ENCODE measurements at places on chromosomes 1 and 21. TPM values are rescaled to one million over a fixed set of nuclear protein-coding genes. Genes with fewer than 3 reads are reported as not detected.

AK5 gene
- polyA plus RNA-seq: 6.3 TPM

CNR2 gene
- polyA plus RNA-seq: 7.4 TPM

GJA9 gene
- not detected for polyA plus RNA-seq

PGBD5 gene
- not detected for polyA plus RNA-seq

PTGER3 gene
- not detected for polyA plus RNA-seq

DNA sequence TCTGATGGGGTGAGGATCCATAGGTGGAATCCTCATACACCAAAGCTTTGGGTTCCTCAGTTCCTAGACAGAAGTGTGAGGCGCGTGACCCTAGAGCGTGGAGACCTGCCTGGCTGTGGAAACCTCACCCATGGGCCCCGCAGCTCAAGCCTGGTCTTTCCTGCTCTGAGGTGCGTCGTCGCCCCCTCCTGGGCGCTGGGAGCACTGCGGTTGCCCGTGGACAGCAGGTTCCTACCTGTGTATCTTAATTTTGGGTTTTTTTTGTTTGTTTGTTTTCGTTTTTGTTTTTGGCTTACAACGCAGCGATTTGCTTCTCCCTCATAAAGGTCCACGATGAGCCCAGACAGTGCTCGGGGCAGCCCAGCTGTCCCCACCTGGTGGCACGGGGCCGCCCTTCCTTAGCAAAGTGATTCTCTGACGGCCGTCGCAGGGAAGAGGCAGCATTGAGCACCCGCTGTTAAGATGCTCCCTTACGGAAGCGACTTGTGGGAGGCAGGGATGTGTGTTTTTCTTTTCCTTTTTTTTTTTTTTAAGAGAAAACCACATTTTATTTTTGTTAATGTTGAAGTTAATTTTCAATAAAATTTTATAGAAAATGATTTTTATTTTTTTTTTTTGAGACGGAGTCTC is 36.5 kb upstream of the TRAPPC10 start:
- DNase-seq: peak; percentile 71
- no peaks in the 10 kb centered on the region for H3K36me3 ChIP-seq
- no peak overlapping the region for H3K4me3 ChIP-seq
- peaks cover 16% of the 10 kb centered on the region for H3K4me1 ChIP-seq

DNA sequence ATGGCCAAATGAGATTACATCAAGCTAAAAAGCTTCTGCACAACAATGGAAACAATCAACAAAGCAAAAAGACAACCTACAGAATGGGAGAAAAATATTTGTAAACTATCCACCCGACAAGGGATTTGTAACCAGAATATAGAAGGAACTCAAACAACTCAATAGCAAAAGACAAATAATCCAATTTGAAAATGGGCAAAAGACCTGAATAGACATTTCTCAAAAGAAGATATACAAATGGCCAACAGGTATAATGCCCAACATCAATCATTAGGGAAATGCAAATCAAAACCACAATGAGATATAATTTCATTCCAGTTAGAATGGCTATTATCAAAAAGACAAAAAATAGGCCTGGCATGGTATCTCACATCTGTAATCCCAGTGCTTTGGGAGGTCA is 140.0 kb downstream of the GLUL start:
- H3K4me3 ChIP-seq: no peak overlapping the region
- H3K27me3 ChIP-seq: peaks cover 9% of the 10 kb centered on the region
- DNase-seq: no peak
- no peaks in the 10 kb centered on the region for H3K4me1 ChIP-seq
- H3K27ac ChIP-seq: no peak overlapping the region

DNA sequence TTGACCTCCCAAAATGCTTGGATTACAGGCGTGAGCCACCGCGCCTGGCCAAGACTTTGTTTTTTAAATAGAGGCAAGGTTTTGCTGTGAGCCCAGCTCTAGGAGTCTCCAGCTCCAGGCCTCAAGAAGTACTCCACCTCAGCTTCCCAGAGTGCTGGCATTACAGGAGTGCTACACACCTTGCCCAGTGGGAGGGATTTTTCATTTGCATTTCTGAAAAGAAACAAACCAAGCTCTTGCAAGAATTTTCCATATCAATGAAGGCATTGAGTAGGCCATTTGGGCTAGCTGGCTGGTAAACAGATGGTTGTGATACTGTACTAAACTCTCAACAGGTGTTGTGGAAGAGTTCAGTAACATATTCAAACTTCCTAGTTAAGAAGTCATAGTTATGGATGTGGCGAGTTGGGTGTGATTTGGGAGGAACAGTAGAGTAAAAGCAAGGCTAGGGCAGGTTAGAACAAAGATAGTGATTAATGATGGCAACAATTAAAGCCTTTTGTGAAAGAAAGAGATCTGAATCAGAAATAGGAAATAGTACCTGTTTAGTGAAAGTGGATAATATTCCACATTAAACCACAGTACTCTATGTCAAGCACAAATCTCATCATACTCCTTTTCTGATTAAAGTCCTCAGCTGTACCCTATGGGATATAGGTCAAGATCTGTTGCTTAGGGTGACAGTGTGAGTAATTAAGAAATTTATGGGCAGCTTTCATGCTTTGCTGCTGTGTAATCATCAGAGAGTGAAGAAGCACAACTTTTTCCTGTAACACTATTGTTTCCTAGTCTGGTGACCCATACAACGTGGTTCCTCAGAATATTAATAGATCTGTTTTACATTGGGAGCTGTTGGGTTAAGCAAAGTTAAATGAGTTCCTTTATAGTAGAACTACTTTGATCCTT is 10.7 kb downstream of the AKIRIN1 start:
- no peaks in the 10 kb centered on the region for H3K27me3 ChIP-seq
- no peak for DNase-seq
- no peak overlapping the region for H3K4me3 ChIP-seq
- H3K27ac ChIP-seq: no peak overlapping the region
- peaks cover 24% of the 10 kb centered on the region for H3K4me1 ChIP-seq

- H3K4me3 ChIP-seq: no peak overlapping the region
- no peaks in the 10 kb centered on the region for H3K4me1 ChIP-seq
- peaks cover 2% of the 10 kb centered on the region for H3K27me3 ChIP-seq
- H3K27ac ChIP-seq: no peak overlapping the region
- H3K36me3 ChIP-seq: no peaks in the 10 kb centered on the region
These were observed 20.1 kb downstream of the FAAP20 start for GRCh38 chr1:2174348-2175054.

- H3K27ac ChIP-seq: no peak overlapping the region
- H3K36me3 ChIP-seq: peaks cover 32% of the 10 kb centered on the region
- H3K27me3 ChIP-seq: no peaks in the 10 kb centered on the region
- no peak for DNase-seq
- no peaks in the 10 kb centered on the region for H3K4me1 ChIP-seq
- H3K4me3 ChIP-seq: no peak overlapping the region
These were observed 225.2 kb downstream of the RPS6KC1 start for GRCh38 chr1:213276236-213276635.

DNA sequence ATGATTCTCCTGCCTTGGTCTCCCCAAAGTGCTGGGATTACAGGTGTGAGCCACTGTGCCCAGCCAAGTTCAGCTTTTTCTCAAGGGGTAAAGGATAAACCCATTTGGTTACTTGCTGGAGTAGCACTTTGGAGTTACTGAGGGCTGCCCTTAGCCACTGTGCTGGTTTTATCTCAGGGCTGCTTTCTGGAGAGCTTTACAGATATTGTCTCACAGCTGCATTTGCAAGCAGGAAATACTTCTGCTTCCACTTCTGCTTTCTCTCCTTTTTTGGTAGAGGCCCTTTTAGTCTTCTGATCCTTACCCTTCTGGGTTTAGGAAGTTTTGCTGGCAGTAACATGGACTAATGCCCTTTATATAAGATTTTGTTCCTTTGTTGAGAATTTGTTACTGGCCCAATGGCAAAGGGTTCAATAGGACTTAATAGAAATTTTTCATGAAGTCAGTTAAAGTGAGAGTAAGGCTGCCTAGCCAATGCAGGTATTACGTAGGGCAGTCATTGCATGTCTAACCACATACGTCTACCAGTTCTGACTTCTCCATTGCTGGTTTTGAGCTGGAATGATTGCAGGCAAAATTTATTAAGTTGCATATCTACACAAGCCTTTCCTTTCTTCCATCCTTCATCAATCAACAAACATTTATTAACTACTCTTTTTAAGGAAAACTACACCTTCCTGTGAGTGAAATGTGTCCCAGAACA is 24.4 kb downstream of the CAP1 start:
- H3K36me3 ChIP-seq: peaks cover 71% of the 10 kb centered on the region
- H3K4me3 ChIP-seq: no peak overlapping the region
- no peaks in the 10 kb centered on the region for H3K27me3 ChIP-seq
- peak overlapping the region; percentile 92 for H3K27ac ChIP-seq
- H3K4me1 ChIP-seq: peaks cover 60% of the 10 kb centered on the region

DNA sequence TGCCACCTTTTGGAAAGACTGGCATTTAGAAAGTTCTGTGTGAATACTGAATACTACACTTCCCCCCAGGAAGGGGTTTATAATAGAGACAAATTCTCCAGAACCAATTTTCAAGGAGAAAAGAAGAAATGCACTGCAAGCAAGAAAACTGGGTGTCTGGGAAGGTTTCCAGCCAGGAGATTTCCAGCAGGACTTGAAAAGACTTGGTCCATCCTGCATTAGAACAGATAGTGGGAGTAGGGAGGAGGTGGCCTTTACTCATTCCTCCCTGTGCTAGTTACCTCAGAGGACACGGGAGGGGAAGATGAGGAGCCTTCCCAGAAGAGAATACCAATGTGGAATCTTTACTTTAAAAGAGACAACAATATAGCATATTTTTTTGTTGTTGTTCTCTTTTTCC is 52.4 kb downstream of the FAM78B start:
- no peaks in the 10 kb centered on the region for H3K36me3 ChIP-seq
- no peak overlapping the region for H3K27ac ChIP-seq
- peaks cover 6% of the 10 kb centered on the region for H3K27me3 ChIP-seq
- DNase-seq: no peak
- no peaks in the 10 kb centered on the region for H3K4me1 ChIP-seq

- H3K27me3 ChIP-seq: peaks cover 16% of the 10 kb centered on the region
- H3K4me1 ChIP-seq: no peaks in the 10 kb centered on the region
- DNase-seq: no peak
- H3K36me3 ChIP-seq: no peaks in the 10 kb centered on the region
- no peak overlapping the region for H3K27ac ChIP-seq
- H3K4me3 ChIP-seq: no peak overlapping the region
These were observed 61.8 kb upstream of the GRHL3 start for GRCh38 chr1:24257373-24257772.

GRCh38 chr1:5733596-5733995 is 258.6 kb downstream of the NPHP4 start:
- no peak overlapping the region for H3K27ac ChIP-seq
- no peak overlapping the region for H3K4me3 ChIP-seq
- H3K36me3 ChIP-seq: no peaks in the 10 kb centered on the region
- DNase-seq: no peak
- peaks cover 4% of the 10 kb centered on the region for H3K27me3 ChIP-seq

DNA sequence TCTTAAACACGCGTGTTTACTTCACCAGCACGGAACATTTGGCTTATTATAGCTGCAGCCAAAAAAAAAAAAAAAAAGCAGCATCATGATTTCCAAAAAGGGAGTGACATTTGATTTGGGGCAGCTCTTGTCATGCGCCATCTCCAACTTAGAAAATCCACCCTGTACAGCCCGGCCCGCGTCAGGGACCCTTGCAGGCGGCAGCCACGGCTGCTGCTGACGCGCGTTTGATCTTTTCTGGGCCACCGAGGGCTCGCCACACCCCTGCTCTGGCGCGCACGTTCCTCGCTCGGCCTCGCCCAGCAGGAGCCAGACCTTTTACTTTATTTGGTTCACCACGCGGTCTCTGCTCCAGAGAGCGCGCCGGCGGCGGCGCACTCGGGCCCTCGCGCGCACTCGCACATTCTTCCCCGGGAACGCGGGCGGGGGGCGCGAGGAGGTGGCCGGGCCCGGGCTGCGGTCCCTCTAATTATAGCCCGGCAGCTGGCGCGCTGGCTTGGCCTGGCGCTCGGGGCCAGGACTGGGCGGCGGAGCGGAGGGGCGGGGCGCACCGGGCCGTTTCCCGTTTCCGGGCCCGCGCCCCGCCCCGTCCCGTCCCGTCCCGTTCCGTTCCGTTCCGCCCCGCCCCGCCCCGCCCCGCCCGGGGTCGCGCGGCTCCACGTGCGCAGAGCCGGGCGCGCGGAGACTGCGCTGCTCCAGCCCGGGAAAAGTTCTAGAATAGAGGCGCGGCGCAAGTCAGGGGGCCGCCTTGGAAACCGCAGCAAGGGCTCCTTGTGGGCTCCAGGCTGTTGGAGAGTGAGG is 10.2 kb downstream of the IRF2BP2 start:
- H3K27me3 ChIP-seq: peaks cover 12% of the 10 kb centered on the region
- peak; percentile 84 for DNase-seq
- H3K4me3 ChIP-seq: peak overlapping the region; percentile 93
- H3K36me3 ChIP-seq: peaks cover 4% of the 10 kb centered on the region
- peaks cover 52% of the 10 kb centered on the region for H3K4me1 ChIP-seq
- peak overlapping the region; percentile 95 for H3K27ac ChIP-seq

DNA sequence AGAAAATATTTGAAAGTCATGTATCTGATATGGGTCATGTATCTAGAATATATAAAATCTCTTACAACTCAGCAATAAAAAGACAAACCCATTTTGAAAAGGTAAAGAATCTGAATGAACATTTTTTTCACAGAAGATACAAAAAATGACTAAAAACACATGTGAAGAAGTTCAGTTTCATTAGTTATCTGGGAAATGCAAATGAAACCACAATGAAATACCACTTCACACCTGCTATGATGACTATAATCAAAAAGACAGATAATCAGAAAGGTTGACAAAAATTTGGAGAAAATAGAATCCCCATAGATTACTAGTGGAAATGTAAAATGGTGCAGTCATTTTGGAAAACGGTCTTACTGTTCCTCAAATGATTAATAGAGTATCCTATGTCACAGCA is 631.0 kb downstream of the MRPL39 start:
- H3K27ac ChIP-seq: no peak overlapping the region
- H3K36me3 ChIP-seq: no peaks in the 10 kb centered on the region
- no peak overlapping the region for H3K4me3 ChIP-seq
- H3K4me1 ChIP-seq: no peaks in the 10 kb centered on the region

Measured in immature natural killer cell (primary cell).